ENCODE measurements at places on chromosomes 6 and 20. TPM values are rescaled to one million over a fixed set of nuclear protein-coding genes. Genes with fewer than 3 reads are reported as not detected.

DNA sequence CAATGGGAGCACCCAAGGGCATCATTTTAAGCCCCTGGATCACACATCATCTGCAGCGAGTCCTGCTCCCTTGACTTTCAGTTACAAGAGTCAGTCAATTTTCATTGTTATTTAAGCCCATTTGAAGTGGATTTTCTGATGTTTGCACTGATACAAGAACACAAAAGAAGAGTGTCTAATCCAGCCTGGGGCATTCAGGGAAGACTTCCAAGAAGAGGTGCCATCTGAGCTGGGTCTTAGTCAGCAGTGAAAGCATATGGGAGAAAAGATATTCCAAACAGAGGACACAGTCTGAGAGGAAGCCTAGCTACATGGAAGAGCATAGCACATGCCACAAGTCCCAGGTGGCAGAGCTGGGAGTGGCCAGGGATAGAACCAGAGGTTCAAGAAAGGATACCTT is 10.4 kb upstream of the FOXP4 start:
- DNase-seq, result no peak

- no peak for DNase-seq
These were observed 404.2 kb downstream of the THBS2 start for GRCh38 chr6:168849459-168849858.

DNA sequence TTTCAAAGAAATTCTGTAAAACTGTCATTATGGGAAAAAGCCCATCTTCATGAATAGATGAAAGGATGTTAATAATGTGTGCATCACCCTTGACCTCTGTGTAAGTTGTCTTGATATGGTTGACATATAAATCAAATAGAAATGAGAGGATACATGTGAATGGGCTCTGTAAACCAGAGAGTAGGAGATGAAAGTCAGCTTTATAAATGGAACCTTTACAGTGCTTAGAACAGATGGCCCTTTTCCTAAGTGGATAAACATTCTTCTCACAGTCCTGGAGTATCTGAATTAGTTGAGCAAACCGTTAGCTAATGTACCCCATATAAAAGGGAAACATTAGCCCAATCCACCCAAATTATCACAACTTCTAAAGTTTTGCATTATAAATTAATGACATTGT is 57.5 kb downstream of the MYLK4 start:
- no peak for DNase-seq

DNA sequence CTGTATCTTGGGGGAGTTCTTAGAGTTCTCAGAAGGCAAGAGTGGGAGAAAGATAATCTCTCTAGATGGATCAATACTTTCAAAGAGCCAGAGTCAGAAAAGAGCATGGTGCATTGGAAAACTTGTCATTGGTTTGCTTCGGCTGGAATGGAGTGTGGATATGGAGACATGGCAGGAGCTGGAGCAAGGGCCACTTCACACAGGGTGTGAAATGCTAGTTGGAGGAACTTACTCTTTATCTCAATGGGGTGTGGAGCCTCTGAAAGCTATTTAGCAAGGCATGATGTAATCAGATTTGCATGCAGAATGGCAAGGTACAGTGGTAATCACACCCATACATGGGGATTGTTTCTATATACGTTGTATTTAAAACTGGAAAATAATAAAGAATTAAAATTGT is 31.5 kb upstream of the PAQR8 start:
- no peak for DNase-seq

DNA sequence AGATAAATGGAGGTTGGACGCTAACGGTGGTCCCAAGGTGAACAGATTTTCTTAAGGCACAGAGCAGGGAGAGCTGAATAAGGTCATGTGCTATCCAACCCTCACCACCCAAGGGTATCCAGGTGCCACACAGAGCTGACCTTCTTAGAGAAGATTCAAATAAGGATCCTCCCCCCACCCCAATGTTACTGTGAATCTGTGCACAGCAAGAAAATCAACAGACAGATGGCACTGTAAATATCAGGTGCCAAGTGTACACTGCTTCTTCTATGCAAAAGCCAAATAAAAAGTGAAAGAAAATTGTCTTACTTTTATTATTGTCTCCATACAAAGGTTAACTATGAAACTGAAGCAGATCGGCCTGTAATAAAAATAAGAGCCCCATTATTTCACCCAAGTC is 96.9 kb downstream of the PAK5 start:
- DNase-seq, result no peak

GRCh38 chr20:61559706-61560315 is 307.8 kb downstream of the CDH4 start:
- no peak for DNase-seq

SSTR4 gene
- total RNA-seq, result not detected

DNA sequence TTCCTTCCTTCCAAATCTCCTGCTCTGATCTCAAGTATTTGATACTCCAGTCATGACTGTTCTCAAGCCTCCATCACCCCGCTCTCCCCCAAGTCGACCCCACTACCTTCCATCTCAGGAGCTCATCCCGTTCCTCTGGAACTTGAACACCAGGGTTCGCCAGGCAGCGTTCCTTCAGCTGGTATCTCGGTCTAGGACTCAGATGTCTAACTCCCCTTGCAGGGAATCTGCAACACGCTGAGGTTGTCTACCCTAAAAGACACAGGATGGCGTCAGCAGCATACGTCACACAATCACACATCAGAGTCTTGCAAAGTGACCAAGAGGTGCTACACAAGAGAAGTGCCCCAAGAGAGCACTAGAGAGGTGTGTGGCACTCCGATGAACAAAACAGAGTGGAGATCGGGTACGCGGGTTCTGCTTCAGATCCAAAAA is 706 bp downstream of the ZNF184 start:
- no peak for DNase-seq

MLN gene
- not detected for total RNA-seq

DNA sequence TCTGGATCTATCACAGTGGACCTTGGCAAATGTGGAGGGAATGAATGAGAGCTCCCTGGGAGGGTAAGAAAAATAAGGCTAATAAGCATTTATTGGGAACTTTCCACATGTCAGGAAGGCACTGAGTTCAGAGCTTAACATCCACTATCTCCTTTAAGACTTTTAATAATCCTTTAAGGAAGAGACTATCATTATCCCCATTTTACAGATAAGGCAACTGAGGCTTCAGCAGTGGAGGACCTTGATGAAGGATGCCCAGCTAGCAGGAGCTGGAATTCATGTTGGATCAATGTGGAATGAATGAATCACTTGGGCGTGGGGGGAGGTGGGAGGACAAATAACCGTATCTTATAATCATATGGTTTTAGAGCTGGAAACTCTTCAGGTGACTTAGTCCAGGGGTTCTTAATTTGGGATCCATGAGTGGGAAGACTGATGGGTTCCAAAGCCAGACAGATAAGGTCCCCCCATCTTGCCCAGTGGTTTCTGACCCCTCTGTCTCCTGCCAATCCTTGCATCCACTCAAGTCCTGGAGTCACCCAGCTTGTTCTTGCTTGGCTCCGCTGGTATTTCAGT is 54.9 kb downstream of the CD40 start:
- DNase-seq, result no peak

DNA sequence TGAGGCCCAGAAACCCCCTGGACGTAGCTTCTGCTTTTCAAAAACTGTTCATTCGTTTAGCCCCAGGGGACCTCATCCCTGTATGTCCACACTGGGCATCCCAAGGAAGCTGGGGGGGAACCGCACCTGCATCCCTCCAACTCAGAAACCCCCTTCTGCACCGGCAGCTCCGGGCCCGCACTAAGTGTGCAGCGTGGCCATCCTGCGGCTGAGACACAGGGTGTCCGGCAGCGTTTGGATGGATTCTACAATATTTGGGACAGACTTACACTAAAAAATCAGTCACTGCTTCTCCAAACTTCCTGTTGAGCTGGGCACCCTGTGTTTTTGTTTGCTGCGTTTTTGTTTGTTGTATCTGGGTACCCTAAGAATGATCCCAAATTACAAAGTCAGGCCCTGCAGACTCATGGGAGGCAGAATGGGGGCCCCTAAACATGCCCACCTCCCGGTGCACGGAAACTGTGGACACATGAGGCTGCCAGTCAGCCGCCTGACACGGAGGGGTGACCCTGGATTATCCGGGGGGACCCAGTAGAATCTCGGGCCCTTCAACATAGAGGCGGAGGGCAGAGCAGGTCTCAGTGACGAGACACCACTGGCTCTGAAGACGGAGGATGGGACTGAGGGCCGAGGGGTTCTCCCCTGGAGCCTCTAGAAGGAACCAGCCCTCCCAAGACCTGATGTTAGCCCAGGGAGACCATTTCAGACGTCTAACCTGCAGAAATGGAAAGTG is 88.2 kb upstream of the BHLHE23 start:
- peak; percentile 76 for DNase-seq

GRCh38 chr20:4192378-4193068 is 177.2 kb upstream of the RNF24 start:
- no peak for DNase-seq

GRCh38 chr6:69265090-69265489 is 531.7 kb downstream of the LMBRD1 start:
- DNase-seq, result no peak

GRCh38 chr6:84512391-84512790 is 252.0 kb downstream of the TBX18 start:
- DNase-seq, result no peak

GRCh38 chr6:67112120-67112519 is 1405.1 kb upstream of the EYS start:
- no peak for DNase-seq

PTCRA gene
- total RNA-seq, result not detected

GRCh38 chr6:13454286-13455221 is 32.8 kb downstream of the GFOD1 start:
- no peak for DNase-seq

GRCh38 chr6:12009876-12010634 is 2.1 kb upstream of the HIVEP1 start:
- DNase-seq, result no peak

- no peak for DNase-seq
These were observed 1045.4 kb upstream of the MAP3K7 start for GRCh38 chr6:91632308-91632707.

DNA sequence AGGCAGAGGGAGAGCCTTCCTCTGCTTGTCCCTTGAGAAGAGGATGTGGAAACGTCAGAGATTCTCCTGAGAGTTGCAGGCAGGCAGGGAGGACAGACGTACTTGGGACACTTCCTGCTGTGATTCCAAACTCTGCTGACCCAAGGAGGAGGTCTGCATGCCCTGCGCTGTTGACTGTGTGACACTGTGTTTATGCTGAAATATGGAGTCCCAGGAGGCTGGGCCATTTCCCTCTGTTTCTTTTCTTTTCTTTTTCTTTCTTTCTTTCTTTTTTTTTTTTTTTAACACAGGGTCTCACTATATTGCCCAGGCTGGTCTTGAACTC is 63.5 kb upstream of the BHLHE23 start:
- DNase-seq, result no peak

DNA sequence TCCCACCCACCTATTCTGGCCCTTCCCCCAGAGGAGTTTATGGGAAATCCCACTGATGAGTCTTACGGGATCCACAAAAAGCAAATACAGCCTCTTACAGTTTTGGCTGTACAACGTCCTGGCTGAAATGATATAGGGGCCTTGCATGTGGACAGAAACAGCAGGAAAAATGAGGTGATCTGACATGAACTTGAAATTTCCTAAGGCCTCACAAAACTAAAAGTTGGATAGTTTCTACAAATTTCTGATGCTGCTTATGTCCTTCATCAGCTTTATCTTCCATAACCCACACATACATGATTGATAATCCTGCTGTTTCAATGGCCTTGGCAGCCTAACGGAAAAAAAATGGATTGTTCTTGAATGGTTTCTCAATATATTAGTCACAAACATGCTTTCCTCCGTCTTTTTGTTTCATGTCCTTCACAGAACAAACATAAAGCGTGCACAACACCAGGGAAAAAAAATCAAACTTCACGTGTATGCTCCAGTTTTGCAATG is 118.8 kb downstream of the BMP5 start:
- DNase-seq, result no peak

DNA sequence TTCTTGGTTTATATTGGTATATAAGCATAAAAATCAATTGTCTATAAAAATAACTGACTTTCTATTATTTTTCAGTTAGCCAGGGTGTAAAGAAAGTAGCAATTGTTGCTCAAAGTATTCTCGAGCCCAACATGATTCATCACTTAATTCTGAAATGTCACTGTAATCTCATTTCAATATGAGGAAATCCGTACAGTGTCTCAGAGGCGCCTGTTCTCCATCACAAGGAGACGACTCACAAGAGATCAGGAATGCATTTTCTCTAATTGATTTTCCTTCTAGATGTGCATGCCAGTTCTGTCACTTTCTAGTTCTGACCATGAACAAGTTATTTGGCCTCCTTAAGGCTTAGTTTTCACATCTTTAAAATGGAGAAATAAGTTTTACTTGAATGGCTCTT is 753.1 kb downstream of the MAFB start:
- DNase-seq, result no peak

KIF25 gene
- total RNA-seq, result not detected

PPP1R3G gene
- 0.40 TPM for total RNA-seq

DNA sequence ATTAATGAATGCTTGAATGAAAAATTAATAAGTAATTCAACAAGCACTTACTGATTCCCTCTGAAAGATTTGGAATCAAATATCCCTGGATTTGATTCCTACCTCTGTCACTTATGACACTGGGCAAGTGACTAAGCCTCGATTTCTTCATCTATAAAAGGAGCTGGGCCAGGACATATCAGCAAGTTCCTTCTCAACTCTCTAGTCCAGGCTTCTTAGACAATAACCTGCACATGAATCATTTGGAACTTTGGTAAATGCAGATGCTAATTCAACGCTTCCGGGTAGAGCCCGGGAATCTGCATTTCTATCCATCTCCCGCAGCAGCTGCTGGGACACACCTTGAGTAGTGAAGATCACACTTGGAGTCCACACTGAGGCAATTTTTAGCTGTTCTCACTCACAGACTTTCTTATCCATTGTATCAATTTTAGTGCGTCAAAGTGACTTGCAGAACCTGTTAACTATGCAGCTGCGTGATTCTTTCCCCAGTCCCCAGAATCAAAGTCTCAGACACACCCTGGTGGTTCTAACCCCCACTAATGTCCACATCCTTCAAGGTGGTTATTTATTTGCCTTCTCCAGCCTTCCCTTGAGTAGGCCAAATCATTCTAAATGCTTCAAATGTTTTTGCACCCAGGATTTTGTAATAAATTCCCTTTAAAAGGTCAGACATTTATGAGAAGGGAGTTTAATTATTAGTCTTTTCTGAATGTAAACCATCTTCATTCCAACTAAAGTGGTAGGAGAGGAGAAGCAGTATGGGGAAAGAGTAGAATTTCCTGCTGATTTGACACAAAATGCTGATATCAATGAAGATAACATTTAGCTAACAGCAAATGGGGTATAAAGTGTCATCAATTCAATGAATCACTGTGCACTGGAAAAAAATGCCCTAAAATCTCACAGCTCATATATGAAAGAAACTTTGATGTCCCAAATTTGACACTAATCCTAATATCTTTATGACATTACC is 26.0 kb upstream of the CCND3 start:
- DNase-seq, result no peak

TUBB2A gene
- total RNA-seq, result 92.3 TPM

DNA sequence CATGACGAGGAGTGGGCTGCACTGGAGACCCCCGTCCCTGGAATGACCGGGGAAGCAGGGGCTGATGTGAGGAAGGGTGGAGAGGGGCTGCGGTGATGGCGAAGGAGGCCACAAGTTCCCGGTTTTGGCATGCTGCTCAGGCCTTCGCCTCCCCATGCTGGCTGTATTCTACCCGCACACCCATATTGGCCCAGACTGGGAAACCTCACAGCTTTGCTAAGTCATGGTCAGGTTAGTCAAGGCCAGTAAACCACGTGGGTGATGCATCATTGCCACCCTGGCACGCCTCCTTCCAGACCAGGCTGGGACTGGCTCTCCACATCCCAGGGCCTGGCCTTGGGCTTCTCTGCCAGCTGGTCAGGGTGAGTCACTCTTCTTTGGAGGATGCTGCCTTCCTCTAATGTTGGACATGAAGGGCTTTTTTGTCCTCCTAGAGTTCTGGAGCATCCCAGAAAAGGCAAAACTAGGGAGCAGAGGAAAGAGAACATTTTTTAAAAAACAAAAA is 53.8 kb downstream of the PCNA start:
- no peak for DNase-seq

All from osteocyte (in vitro differentiated cells).